BJ (cell line): ENCODE measurements at places on chromosomes 4 and X.

DNA sequence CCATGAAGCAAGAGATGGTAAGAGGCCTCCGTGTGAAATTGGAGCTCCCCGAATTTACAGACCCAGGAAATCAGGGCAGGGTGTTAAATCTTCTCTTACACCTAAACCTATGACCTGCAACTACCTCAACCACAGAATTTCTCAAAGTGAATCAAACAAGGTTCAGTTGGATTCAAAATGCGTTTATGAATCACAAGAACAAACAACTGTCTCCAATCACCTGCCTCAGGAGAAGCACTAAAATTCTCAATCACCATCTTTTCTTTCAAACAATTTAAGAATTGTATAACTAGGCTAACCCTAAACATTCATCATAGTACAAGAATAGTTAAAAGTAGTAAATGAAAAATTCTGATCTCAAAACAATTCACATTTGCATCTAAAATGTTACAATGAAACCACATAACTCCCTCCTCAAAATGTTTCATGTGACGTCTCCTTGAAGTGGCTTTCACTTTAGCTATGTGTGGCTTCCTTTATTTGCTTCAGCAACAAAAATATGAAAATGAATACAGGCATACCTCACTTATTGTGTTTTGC is 19.2 kb downstream of the PPP3CA start:
- DNase-seq = no peak

DNA sequence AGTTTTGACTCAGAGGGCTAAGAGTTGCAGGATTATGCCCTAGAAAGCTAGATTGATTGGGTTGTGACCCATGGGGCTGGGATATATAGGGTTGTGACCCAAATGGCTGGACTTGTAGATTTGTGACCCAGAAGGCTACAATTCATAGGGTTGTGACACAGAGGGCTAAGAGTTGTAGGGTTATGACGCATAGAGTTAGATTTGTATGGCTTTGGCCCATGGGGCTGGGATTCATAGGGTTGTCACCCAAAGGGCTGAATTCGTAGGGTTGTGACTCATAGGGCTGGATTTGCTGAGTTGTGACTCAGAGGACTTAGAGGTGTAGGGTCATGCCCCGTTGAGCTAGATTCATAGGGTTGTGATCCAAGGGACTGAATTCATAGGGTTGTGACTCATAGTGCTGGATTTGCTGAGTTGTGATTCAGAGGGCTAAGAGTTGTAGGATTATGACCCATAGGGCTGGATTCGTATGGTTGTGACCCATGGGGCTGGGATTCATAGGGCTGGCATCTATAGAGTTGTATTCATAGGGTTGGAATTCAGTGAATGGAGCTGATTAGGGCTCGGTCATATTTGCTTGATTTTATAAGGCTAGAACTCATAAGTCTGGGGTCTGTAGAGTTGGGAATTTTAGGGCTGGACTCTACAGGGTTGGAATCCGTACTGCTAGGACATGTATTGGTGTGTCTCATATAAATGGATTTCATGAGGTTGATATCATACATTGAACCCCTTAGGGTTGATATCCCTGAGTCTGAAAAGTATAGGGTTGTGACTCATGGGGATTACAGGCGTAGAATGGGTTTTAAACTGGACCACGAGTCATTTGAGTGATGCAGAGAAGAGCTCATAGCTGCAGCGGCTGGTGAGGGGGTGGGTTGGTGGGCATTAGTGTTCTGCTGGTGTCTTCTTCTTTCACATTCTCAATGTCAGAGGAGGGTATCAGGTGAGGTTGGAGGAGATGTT is 125.7 kb downstream of the CRLF2 start:
- peak; percentile 59 for DNase-seq

GRCh38 chr4:163486321-163486720 is 8.2 kb upstream of the TMA16 start:
- DNase-seq = no peak

DNA sequence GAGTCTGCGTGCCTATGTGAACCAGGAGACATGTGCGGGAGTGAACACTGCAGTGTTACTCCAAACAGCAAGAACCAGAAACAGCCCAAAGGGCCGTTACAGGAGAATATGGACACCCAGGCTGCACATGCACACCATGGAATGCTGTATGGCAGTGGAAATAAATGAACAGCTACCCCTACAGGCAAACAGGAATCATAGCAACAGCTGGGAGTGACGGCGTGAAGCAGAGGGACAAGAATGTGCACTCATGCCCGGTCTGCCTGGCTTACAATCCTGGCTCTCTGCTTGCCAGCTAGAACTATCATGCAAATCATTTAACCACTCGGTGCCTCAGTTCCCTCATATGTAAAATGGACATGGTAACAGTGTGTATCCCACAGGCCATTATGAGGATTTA is 16.6 kb downstream of the GPKOW start:
- no peak for DNase-seq

DNA sequence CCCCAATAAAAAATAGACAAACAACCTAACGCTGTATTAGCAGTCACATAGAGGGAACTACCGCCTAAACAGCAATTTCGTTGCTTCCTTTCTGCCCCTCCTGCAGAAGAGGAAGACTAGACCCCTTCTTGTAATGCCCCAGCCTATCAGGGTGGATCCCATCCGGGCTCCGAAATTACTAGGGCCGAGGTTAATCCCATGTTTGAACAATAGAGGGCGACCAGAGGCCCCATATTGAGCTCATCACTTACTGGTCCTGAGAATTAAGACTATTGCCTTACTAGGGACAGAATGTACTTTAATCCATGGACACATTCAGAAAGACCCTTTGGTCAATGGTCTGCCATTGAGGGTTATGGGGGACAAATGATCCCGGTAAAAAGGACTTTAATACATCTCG is 11.8 kb upstream of the ZNF630 start:
- peak; percentile 2 for DNase-seq

GRCh38 chr4:71230271-71231128 is 108.3 kb upstream of the SLC4A4 start:
- no peak for DNase-seq

GRCh38 chrX:136147315-136147901 is at the start of gene FHL1:
Gene FHL1, plus strand, starts transcription at chrX:136147533.
- DNase-seq = no peak

- no peak for DNase-seq
Observed at GRCh38 chrX:80246271-80246670, 174.0 kb upstream of the TENT5D start.

DNA sequence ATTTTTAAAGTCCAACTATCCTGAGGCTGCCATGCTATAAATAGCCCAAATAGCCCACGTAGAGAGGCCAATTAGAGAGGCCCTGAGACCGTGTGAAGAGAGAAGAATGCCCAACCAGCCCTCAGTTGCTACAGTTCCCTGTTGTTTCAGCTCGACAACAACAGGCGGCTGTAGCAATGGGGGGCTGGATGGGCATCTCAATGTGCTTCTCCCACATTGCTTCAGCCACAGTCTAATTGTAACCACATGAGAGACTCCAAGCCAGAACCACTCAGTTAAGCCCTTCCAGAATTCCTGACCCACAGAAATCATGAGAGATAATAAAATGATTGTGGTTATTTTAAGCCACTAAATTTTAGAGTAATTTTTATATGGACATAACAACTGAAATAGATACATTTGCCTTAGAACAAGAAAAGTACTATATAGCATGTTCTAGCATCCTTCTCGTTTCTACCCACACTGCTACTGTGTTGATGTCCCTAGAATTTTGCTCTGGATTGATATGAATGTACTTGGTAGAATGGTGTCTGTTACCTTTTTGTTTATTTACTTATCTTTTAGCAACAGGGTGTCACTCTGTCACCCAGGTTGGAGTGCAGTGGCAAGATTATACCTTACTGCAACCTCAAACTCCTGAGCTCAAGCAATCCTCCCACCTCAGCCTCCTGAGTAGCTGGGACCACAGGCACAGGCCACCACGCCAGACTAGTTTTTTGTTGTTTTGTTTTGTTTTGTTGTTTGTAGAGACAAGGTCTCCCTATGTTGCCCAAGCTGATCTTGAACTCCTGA is 436.4 kb downstream of the BCOR start:
- no peak for DNase-seq

- DNase-seq = no peak
Observed at GRCh38 chr4:169758401-169758962, 738 bp upstream of the HPF1 start.

DNA sequence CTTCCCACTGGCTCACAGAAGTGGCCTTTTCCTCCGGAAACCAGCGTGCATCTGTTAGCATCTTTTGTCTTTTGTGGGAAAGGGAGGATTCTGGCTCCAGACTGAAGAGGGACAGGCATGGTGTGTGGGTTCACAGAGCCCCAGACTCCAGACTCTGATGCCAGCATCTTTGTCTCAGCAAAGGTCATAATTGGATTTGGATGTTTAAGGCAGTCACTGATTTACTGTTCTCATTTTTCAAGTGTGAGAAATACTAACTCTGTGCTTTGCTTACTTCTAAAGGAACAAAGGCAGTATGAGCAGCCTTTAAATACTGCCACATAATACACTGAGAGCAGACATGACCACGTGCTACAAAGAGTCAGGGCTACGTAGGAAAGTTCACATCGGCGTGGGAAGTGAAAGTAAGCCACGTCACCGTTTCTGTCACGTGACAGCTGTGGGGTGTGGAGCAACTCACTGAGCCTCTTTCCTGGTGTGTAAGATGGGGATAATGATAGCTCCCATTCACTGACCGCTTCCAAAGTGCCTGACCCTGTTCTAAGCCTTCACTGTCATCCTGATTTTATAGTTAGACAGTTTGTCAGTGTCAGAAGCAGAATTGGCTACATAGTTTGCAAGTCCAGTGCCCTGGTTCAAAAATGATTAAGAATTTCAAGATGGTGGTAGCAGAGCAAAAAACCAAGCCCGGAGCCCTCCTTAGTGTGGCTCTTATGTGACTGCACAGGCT is 24.8 kb upstream of the TMSB4X start:
- no peak for DNase-seq

DNA sequence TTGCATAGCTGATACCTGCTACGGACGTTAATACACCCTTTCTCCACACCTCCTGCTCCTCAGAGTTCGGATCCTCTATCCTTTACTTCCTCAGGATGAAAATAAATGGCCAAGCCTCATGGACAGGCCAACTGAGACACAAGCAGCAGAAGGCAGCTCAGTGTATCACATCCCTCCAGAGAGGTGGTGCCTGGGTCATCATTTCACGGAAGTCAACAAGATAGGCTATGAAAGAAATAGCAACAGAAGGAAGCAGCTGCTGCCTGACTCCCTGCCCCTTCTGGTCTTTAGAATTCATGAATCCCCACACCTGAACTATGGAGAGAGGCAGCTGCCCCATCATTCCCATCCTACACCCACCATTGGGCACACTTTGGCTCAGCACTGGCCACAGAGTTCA is 267.1 kb upstream of the ETNPPL start:
- DNase-seq = no peak

DNA sequence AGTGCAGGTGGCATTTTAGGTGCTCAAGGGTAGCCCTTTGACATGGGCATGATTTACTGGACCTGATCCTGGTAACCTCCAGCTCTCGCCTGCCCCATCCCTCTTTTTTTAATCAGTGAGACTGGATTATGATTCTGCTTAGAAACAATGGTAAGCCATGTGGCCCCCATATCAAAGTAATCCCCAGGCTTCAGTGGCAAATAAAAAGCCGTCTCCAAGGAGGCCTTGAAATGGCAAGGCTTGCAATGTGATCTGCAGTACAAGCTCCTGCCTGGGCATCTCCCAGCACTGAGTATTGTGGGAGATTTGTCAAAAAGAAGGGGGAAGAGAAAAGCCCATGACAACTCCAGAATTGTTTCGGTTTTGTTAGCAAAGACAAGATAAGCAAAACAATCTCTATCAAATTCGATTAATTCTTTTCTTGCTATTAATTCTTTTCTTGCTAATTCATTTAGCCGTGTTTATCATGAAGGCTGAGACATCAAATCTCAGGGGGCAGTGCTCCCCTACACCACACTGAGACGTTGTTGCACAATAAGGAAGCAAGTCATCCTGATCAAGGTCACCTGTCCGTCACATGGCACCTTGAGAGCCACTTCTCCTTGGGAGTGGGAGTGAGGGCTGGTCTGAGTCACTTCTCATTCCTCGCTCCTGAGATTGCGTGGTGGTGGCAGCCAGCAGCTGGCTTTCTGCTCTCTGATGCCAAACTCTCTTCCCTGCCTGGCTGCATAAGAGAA is 312.7 kb upstream of the GATB start:
- no peak for DNase-seq

DNA sequence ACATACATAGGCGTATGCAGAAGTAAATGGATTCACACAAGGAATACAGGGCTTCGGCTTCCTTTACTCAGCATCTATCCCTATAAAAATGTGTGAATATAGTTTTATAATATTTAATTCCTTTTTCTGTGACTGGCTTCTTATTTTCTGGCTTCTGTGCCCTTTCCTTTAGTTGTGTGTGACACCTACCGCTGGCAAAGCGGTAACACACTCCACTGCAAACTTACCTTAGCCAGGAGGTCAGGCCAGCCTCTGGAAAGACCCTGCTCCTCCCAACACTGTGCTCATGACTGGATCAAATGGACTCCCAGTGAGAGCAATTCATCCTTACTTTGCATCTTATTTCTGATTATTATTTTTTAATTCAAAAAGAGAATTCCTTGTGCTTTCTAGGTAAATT is 244.2 kb downstream of the ANK2 start:
- DNase-seq = no peak

DNA sequence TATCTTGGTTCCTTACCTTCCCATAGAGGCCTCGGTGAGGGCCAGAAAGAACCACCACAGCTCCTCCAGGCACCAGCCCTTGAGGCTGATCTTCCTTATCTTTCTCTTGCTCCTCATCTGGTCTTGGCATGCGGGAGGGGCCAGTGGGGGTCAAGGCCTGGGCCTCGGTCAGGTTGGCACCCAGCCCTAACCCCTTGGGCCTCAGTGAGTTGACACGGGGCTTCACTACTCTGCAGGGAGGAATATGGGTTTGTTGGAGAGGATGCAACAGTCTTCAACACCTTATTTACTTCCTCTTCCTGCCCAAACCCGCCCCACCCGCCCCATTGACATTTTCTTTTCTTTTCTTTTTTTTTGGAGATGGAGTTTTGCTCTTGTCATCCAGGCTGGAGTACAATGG is 6.0 kb downstream of the GPKOW start:
- no peak for DNase-seq

DNA sequence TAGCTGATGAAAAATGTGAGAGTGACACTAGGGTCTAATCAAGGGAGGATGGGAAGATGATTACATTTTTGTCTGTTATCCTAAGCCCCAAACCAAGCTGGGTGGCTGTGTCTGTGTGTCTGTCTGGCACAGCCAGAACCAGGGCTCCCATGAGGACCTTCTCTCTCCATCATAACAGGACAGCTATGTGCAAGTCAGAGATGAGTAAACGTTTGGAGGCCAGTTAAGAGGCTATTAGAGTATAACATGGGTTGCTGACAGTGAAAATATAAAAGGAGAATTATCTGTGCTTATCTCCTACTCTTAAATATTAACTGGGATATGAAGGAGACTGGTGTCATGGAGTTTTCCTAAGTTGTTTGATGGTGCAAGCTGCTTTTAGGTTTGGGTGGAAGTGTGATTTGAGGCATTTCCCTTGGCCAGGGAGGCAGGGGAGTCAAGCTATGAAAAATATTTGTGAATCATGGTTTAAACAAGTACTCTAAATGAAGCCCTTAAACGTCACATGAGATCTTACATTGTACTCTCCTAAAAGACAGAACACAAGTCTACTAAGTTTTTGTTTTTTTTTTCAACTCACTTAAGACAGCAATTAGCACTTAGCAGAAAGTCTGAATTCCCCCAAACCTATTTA is 156.2 kb downstream of the ENOX2 start:
- peak; percentile 22 for DNase-seq
